ENCODE measurements at places on chromosomes 7 and 10.
A peak's percentile ranks its signal among the peaks of the same experiment; 100 is the strongest.

GRCh38 chr7:24349339-24349738 lies 65.3 kb downstream of the NPY start:
- no peak for DNase-seq

DNA sequence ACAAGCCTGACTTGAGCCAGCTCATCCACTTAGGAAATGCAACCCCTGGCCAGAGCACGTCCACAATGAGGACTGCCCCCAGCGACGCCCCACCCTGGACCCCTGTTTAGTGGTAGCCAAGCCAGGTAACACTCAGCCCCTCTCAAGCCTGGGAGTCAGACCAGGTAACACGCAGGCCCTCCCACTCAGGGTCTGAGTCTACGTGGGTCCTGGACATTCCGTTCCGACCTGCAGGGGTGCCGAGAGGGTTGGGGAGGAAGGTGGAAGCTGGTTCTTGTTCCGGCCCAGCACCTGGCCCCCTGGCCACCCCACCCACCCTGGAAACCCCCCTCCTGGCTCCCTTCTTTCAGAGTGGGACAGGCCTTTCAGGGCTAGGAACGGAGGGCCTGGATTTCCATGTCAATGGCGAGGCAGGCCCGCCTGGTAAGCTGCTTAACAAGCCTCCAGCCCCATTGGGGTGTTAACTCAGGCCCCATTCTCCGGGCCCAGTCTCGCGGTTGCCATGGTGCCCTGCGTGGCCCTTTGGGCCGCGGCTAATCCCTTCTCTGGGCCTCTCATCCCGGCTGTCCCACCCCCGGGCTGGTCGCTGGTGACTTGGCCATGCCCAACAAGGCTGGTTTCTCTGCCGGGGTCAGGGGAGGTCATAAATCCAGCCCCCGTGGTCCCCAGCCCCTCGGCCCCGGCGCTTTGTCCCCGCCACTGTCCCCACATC lies 19.7 kb upstream of the LFNG start:
- DNase-seq, result no peak

DNA sequence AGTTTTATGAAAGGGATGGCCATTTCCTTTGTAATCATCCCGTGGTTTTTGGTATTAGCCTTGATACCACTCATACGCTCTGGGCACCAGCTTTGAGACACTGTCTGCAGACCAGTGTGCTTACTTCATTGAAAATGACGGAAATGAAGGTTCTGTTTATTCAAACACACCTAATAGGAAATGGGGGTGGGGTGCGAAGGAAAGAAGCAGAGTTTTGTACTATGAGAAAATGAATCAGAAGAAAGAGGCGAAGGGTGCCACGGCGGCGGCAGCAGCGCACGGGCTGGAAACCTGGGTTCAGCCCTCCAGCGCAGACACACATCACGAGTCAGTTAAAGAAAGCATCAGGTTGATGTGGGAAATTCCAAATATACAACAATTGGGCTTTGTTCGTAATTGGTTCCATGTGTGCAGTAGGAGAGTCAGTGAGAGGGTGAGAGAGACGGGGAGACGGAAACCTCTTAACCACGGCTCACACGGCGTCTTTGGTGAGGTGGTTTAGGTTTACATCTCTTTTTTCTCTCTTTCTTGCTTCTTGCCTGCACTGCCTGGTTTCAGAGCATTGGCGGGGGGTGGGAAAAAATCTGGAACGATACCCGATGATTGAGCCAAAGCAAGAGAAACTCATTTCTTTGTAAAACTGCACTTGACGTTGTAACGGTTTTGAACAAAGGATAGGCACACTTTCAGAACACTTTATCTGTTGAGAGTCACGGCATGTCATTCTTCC lies 321.2 kb downstream of the FRMD4A start:
- DNase-seq, result no peak

DNA sequence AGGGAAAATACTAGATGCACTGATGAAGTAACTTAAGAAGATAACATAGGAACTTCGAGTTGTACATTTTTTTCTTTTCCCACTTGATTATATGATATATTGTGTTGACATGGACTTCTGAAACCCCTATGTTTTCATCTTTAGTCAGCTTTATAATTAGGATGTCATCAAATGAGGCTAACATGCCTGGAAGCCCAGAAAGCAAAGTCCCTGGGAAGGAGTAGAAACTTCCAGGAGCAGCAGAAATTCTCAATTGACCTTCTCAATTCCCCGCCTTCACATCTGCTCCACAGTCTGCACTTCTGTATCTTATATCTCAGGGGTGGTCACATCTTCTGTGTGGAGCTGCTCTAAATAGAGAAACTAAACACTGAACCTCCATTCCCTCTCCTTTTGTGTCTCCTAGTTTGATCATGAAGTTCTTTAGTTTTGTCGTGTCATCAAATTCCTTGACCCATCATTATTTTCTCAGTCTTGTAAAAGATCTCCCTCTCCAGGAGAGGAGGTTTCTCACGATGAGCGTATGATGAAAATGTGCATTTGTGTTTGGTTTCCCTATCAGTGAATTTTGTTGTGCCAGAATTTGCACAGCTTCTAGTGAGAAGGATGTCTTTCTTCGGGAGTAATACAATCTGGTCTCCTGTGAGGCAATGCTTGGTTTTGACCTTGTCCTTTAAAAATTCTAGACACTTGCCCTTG lies 303.3 kb downstream of the SUGCT start:
- no peak for DNase-seq

DNA sequence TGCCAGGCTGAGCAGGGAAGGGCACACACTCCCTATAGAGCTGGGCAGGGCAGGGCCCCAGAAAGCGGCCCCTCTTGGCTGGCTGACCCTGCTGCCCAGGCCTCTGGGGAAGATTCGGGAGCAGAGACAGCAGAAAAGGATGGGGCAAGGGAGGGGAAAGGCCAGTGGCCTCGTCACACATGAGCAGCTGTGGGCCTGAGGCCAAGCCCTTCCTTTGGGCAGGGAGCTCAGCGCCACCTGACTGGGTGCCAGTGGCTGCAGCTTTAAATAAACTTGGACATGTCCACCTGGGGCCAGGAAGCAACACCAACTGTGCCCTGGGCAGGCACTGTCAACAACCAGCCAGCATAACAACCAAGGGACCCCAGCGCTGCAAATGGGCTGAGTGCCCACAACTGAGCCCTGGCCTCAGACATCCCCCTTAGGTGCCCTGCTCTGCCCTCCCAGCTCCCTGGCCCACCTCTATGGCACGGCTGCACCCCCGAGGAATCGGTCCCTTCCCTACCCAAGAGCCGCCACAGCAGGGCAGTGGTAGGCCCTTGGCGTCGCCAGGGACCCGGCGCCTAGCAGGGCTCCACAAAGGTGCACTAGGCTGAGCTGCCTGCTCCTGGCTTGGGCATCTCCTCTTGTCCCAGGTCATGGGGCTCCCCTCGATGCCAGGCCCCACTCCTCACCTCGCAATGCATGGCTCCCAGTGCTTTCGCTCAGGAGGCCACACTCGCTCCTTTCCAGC lies 2.6 kb downstream of the CAMK2B start:
- DNase-seq, result peak; percentile 46

- DNase-seq, result no peak
Measured at GRCh38 chr10:114030140-114030539, 13.5 kb upstream of the ADRB1 start.

- peak; percentile 62 for DNase-seq
Measured at GRCh38 chr10:1243486-1244234, 187.5 kb downstream of the WDR37 start.

- no peak for DNase-seq
Measured at GRCh38 chr7:73423519-73424488, 9.8 kb upstream of the FZD9 start.

- no peak for DNase-seq
Measured at GRCh38 chr7:157930441-157930840, 593.6 kb downstream of the DNAJB6 start.

- DNase-seq, result no peak
Measured at GRCh38 chr10:120042705-120043104, 150.2 kb downstream of the SEC23IP start.

- DNase-seq, result no peak
Measured at GRCh38 chr10:92381543-92381954, 90.6 kb downstream of the MARCHF5 start.

DNA sequence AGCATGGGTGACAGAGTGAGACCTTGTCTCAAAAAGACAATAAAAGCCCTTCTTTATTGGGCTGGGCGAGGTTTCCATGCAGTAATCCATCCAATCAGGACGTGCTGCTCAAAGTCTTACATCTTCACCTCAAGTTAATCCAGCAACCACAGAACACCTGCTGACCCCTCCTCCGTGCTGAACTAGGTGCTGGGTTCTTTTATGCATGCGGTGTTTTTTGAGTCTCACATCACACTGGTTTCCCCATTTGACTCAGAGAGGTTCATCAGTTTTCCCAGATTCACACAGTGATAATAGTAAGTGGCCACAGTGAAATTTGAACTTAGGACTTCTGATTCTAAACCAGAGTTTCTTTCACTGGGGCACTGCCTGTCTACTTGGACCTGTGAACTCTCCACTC lies 58.3 kb upstream of the GTF2I start:
- no peak for DNase-seq

- DNase-seq, result no peak
Measured at GRCh38 chr7:134374291-134374690, 57.6 kb upstream of the SLC35B4 start.

- no peak for DNase-seq
Measured at GRCh38 chr10:80397014-80397413, 11.3 kb upstream of the PRXL2A start.

GRCh38 chr7:131538813-131539179 lies 17.6 kb downstream of the PODXL start:
- DNase-seq, result no peak

DNA sequence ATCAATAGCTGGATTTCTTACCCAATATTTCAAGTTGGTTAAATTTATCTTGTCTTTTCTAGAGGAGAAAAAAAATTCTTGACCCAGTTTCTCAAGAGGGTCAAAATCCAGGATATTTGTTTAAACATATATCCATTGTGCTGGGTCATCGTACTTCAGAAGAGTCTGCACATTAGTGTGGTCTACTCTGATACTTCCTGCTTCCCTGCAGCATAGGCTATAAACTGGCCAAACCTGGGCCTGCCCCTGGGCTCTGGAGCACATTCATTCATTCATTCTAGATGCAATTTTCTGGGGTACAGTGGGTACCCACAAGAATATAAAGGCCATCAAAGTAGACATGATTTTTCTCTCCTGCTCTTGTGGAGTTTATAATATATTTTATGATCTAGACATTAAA lies 142.1 kb upstream of the WNT16 start:
- DNase-seq, result no peak

GRCh38 chr10:24597426-24597825 lies 126.3 kb downstream of the ARHGAP21 start:
- DNase-seq, result no peak

- DNase-seq, result no peak
Measured at GRCh38 chr7:156652886-156653568, 12.5 kb downstream of the RNF32 start.

DNA sequence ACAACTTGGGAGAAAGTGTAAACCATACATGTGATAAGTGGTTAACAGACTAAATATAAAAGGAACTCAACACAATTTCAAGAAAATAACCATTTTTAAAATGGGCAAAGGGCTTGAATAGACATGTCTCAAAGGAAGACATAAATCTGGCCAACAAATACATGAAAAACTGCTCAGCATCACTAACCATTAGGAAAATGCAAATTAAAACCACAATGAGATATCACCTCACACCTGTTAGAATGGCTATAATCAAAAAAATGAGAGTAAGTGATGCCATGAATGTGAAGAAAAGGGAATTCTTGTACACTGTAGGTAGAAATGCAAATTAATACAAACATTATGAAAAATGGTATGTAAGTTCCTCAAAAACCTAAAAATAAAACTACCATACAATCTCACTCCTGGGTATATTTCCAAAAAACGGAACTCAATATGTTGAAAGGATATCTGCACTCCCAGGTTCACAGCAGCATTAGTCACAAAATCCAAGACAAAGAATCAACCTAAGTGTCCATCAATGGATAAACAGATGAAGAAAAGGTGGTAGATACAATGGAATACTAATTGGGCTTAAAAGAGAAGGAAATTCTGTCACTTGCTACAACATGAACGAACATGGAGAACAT lies 5.6 kb downstream of the SNX13 start:
- no peak for DNase-seq

Data from H1 (cell line).